Neural crest cell (in vitro differentiated cells): ENCODE measurements at places on chromosomes 5 and 9.

GRCh38 chr9:88816141-88816540, 175.1 kb upstream of the S1PR3 start:
- no peak for DNase-seq

DNA sequence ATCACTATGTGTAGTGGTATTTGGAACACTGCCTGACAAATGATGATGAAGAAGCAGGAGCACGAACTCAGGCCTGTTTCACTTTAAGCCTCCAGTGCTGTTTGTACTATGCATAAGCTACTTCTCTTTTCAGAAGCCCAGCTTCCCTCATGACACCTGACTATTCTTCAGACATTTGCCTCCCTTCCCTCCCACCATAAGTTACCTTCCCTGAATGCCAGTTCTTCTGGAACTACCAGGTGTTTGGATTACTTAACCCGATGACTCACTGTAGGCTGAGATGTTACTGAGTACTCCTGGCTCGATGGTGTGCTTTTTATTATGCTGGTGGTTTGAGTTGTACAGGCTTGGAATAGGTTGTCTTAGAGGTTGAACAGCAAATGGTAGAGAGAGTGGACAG, 180.0 kb downstream of the SPATA31D1 start:
- no peak for DNase-seq

DNA sequence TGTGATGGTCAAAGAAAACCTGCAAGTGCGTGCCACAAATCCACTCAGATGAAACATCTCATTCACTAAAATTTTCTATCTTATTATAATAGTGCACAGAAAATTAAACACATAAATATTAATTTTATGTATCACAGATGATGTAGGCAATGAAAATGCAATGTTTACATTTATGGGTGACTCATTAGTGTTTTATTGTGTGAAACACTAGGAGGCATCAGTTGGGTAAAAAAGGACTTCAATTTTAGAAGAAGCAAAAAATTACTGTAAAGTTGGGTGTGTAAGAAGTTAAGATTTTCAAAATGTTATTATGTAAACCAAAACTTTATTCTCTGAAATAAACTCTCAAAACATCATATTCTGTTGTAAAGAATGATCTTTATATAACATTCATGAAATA, 4.0 kb downstream of the MEF2C start:
- no peak for DNase-seq

GRCh38 chr9:18489861-18490260, 15.9 kb downstream of the ADAMTSL1 start:
- no peak for DNase-seq

- DNase-seq: no peak
Observed at GRCh38 chr5:61790007-61790406, 457.9 kb downstream of the ZSWIM6 start.

DNA sequence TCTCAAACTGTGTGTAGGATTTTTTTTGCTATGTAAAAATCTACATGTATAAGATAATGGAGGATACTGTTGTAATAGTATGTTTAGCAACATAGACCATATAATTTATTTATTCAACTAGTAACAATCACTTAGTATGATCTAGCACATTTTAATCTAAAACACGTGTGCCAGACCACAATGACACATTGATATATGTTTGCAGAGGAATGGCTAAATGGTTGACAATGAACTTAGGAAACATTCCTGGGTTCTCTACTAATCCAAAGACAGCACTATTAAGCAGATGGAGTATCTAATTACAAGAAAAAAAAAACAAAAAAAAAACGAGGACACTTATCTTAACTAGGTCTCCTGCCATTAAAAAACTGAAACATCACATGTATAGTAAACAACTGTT, 261.7 kb upstream of the PAPPA start:
- no peak for DNase-seq
